ENCODE measurements at places on chromosomes 12 and 14.

DNA sequence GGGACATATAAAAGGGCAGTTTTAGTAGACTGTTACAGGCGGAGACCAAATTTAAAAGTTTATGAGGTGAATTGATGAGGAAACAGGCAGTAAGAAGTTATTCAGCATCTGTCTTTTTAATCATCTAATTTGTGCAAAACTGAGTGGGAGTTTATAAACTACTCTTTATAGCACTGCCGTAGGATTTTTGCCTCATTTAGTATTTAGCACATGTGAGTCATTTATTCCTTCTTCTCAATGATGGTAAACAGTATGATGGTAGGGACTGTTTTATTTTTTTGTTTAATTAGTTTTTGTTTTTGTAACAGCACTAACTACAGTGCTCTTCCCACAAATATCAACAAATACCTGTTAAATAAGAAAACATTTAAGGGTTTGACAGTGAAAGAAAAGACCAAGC, 20.6 kb downstream of the TOGARAM1 start:
- no peak for DNase-seq

- no peak for DNase-seq
These were observed 79.2 kb downstream of the ASCL1 start for GRCh38 chr12:103036581-103037214.

GRCh38 chr14:54000341-54000811, 43.8 kb upstream of the BMP4 start:
- no peak for DNase-seq

DNA sequence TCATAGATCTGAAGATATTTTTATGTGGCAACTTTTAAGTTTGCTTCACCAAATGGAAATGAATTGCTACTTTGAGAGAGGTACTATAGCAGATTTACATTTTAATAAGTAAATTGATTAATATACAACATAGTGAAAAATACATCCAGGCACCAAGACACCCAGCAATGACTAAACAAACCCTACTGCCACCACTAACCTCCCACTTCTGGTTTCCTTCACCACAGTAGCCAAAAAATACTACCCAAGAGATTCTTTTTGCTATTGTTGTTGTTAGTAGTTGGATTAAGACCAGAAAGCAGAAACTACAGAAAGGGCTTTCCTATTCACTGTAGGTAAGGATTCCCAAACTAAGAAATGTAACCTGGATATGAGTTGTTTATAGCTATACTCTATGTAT, 54.1 kb downstream of the COCH start:
- DNase-seq, result no peak

GRCh38 chr12:107461222-107461975, 224.2 kb upstream of the PWP1 start:
- DNase-seq, result no peak

DNA sequence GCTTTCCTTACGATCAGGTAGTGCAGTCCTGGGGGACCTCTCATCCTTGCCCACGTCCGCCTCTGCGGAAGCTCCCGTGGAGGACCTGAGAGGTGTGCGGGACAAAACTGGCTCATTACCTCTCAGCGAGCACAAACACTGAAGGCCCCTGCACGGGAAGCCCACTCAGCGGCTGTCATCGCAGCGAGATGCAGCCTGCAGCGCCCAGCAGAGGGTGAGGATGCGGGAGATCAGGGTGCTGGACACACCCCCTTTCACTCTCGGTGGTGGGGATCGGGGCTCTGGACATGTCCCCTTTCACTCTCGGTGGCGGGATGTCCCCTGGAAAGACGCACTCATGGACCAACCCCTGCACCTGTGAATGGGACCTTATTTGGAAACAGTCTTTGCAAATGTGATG, 111.6 kb downstream of the PIWIL1 start:
- no peak for DNase-seq

DNA sequence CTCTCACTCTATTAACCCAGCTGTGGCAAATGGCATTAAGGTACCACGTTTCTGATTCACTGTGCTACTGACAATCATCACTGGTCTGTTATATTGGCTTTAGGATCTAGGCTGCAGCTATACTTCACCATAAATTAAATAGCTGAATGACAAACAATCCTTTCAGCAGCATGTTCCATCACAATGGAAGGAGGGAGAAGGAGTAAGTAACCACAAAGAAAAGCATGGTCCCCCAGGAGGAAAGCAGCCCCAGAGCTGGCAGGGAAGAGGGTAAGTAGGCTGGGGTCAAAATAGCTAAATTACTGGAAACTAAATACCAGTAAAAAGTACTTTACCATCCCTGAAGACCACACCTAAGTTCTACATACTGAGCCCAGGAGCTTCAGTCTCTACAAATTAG, 2.8 kb downstream of the ARMH4 start:
- no peak for DNase-seq

- DNase-seq, result no peak
These were observed 51.2 kb downstream of the TEAD4 start for GRCh38 chr12:3010214-3010930.

- no peak for DNase-seq
These were observed 1.1 kb downstream of the CD63 start for GRCh38 chr12:55727643-55728185.

DNA sequence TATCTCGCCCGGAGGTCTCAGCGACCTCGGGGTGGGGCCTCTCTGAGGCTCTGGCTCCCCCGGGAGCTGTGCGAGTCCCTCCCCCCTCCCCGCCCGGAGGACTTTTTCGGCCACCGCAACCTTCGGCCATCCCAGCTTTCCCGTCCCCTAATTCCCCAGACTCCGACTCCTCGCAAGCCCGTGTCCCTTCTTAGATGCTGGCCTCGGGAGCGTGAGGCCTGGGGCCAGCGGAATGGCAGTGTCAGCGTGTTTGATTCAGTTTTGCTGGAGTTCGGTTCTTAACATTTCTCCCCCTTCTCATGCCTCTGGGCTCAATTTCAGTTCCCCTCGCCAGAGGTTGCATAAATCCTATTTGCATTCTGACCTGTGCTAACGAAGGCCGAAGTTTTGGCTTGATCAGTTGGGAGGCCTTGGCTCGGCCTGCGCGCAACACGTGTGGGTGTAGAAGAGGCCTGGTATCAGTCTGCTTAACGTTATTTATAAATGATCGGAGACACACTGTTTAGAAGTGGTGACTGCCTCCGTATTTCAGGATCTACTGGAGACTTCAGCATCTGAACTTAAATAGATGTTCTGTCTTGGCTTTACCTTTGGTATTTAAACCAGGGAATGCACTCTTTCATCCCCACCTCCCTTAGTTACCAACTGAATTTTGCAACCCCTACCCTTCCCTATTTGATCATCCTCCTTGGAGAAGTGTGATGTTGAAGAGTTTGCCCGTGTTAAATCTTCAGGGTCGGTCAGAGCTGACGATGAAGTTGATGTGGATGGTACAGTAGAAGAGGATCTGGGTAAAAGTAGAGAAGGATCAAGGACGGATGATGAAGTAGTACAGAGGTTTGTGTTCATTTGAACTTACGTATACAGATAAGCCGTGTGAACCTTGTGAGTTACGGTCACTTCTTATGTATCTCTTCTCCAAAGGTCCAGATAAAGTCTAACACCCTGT, 851 bp downstream of the HSP90B1 start:
- DNase-seq, result no peak

- DNase-seq, result no peak
These were observed 116.1 kb downstream of the DUSP6 start for GRCh38 chr12:89236237-89236636.

GRCh38 chr14:22955702-22956569, 954 bp downstream of the HAUS4 start:
- no peak for DNase-seq

GRCh38 chr12:53599579-53599978, 26.6 kb downstream of the ATF7 start:
- DNase-seq, result no peak

DNA sequence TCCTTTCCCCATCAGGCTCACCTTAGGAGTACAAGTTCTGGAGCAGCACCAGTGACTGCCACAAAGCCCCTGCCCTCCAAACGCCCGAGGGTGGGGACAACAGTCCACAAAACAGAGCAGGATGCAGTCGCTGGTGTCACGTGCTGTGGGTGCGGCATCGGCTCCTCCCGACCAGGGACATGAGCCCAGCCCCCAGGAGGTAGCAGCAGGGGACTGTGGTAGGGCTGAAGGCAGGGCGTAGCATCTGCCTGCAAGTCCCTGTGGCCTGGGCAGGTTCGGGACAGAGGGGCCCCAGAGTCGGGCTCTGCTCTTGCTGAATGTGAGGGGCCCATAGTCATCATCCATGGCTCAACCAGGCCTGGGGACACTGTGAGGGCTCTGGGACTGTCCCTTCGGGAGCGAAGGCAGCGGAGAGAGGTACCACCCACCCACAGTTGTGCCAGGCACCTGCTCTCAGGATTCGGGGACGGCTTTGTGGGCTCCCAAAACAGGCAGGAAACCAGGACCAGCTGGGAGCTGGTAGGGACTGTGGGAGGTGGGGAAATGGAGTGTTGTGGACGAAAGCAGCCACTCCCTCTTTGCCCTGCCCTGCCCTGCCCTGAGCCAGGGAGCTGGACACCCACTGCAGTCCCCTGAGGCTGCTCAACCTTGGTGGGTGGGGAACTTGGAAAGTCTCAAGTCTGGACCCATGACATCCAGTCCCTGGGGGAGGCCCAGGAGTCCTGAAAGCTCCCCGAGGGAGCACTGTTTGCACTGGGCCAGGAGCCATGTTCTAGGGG, 30.7 kb downstream of the FBRSL1 start:
- no peak for DNase-seq

- DNase-seq, result peak; percentile 88
These were observed at the start of gene VDR for GRCh38 chr12:47904713-47905709. Gene VDR, minus strand, starts transcription at chr12:47904994. Its CDS starts 25,881 bp downstream, at chr12:47879113.

DNA sequence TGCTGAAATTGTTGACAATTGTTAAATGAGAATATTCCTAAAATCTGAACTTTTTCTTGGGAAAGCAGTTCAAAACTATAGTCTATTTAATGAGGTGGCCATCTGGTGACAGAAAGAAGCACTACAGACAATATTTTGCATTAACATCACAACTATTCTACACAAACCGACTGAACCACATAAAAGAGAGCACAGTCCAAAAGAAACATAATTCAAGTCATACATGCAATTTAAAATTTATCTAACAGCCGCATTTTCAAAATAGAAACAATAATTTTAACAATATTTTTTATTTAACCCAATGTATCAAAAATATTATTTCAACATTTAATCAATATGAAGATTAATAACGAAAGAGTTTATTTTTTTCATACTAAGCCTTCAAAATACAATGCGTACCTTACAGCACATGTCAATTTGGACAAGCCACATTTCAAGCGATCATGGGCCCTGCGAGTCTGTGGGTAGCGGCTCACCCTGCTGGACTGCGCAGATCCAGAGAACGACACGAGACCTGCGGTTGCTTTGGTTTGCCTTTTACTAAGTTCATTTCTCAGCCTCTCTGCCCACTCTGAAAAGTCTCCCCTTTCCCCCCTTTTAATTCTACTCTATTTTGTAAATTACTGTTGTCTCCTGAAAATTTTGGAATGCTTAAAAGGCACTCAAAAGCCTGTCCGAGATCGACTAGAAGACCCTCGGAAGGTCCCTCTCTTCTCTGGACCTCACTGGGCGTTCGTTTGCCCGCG, 947 bp upstream of the LRRC9 start:
- DNase-seq, result no peak
